H54 (cell line): ENCODE measurements at places on chromosomes 6 and 20.

DNA sequence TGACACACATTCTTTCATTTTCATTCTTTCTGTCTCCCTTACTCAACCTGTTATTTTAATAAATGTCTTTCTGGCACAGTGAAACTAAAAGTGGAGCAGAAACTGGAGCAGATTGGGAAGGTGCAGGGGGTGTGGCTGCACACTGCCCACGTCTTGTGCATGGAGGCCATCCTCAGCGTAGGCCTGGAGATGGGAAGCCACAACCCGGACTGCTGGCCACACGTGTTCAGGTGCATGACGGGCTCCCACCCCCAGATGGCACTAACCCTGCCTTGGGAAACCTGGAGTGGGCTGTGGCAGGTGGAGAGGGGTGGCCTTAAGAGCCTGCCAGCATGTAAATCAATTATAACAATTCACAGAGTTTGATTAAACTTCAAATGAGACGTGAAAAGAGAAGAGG is 71.4 kb upstream of the PBOV1 start:
- no peak for DNase-seq

GRCh38 chr6:35403544-35404442 is 48.3 kb upstream of the FANCE start:
- no peak for DNase-seq

GRCh38 chr6:54629131-54629530 is 217.4 kb upstream of the FAM83B start:
- DNase-seq: no peak

GRCh38 chr20:62860924-62861691 is 514 bp downstream of the TCFL5 start:
- peak; percentile 59 for DNase-seq

DNA sequence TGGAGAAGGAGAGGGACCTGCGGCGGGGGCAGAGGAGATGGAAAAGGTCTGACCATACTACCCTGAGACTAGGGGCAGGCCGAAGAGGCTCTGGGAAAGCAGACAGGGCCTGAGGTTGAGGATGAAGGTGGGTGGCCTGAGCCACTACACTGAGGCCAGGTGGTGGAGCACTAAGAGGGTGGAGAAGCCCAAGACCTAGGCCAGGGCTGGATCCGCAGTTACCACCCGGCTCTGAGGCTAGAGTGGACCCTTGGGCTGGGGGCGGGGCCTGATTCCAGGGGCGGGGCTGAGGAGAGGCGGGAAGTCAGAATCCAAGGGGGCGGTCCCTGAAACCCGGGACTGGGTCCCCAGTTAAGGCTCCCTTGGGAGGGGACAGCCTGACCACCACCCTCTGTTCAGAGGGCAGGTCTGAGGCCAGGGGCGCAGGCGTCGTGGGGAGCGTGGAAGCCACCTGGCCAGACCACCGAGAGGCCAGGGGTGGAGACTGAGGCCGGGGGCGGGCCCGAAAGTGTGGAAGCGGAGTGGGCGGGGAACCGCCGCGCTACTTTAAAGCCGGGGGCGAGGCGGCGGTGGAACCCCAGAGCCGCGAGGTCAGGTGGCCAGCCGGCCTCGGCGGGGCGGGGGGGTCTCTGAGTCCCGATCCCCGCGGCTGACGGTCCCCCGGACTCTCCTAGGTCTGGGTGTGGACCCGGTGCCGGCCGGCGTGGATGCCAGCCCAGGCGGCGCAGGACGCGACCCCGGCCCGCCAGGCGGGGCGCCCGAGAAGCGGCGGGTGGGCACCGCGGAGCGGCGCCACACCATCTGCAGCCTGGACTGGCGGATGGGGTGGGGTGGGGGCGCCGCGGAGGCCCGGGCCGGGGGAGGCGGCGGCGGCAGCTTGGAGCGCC is 8.3 kb downstream of the CCM2L start:
- peak; percentile 88 for DNase-seq

- no peak for DNase-seq
Observed at GRCh38 chr6:154138793-154139192, 99.8 kb downstream of the OPRM1 start.

- no peak for DNase-seq
Observed at GRCh38 chr20:43386878-43387277, 70.8 kb upstream of the SRSF6 start.

GRCh38 chr20:39263076-39263475 is 300.9 kb downstream of the DHX35 start:
- no peak for DNase-seq
